ENCODE measurements at places on chromosomes 16 and 17.

DNA sequence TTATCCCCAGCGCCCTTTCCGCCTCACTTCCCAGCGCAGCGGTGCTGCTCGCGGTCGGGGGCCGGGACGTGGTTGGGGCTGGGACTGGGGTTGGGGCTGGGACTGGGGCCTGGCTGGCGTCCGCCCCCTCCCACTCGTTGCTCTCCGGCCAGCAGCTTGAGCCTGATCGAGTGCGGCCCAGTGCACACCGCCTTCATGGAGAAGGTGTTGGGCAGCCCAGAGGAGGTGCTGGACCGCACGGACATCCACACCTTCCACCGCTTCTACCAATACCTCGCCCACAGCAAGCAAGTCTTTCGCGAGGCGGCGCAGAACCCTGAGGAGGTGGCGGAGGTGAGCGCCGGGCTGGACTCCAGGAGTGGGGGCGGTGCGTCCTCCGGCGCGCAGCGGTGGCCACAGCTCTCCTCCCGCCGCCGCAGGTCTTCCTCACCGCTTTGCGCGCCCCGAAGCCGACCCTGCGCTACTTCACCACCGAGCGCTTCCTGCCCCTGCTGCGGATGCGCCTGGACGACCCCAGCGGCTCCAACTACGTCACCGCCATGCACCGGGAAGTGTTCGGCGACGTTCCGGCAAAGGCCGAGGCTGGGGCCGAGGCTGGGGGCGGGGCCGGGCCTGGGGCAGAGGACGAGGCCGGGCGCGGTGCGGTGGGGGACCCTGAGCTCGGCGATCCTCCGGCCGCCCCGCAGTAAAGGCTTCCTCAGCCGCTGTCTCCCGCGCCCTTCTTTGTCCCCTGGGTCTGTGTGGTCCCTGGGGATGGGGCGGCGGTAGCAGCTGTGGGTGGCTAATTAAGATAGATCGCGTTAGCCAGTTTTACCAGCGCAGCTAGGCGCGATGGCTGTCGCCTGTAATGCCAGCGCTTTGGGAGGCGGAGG lies 1.8 kb downstream of the HSD17B1 start:
- peak; percentile 71 for DNase-seq

DNA sequence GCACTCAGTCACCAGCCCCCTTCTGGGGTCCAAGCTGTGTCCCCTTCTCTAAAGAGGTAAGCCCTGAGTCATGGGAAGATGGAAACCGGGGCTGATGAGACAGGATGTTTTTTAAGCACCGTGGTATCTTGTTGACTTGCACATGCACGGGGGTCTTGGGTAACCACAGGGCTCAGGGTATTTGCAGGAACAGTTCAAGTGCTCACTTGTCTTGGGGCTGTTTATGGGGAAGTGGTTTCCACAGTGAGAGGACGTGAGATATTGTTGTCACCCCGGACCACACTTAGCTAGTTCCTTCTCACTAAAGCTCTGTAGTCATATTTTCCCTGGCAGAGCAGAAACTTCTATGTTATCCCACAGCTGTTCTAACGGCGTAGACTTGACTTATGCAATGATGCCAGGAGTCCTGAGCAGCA lies 7.7 kb downstream of the CCL3L1 start:
- peak; percentile 31 for DNase-seq

DNA sequence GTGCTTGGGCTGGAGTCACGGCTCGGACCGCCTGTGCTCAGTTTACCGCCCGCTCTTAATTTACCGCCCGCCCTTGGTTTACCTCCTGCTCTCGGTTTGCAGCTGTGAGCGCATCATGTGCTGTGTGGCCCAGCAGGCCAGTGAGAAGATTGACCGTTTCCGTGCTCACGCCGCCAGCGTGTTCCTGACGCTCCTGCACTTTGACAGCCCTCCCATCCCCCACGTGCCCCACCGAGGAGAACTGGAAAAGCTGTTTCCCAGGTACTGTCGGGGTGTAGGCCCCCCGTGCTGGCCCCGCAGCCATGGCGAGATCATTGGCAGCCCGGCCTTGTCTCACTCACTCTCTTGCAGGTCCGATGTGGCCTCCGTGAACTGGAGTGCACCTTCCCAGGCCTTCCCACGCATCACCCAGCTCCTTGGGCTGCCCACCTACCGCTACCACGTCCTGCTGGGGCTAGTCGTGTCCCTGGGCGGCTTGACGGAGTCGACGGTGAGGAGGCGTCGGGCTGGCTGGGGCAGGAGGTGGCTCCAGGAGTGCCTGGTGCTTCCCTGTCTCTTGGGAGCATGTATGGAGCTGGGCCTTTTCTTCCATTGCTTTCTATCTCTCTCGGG lies 89.3 kb upstream of the ZNF750 start:
- DNase-seq = no peak

GRCh38 chr16:6684076-6684673 lies 648.5 kb upstream of the RBFOX1 start:
- DNase-seq = no peak

- no peak for DNase-seq
Observed at GRCh38 chr17:8292639-8293395, 2.4 kb downstream of the SLC25A35 start.

DNA sequence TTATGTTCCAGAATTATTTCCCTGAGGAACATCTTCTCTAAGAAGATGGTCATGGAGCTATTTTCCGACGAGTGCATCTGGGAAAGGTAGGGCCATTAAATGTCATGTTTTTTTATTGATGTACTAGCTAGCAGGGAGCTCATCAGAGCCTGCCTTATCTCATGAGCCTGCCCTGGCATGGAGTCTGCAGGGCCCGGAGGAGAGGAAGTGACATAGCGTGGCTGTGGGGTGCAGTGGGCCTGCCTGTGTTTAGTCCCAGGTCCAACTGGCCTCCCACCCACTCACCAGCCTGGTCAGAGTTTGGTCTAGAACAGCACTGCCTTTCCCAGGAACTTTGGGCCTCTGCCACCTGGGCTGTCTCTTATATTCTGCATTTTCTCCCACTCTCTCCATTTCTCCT lies 389.8 kb downstream of the SNX29 start:
- no peak for DNase-seq

GRCh38 chr16:27698266-27698665 lies 148.3 kb downstream of the KATNIP start:
- DNase-seq = no peak

- DNase-seq = no peak
Observed at GRCh38 chr17:66776999-66777688, 57.8 kb upstream of the CACNG5 start.

DNA sequence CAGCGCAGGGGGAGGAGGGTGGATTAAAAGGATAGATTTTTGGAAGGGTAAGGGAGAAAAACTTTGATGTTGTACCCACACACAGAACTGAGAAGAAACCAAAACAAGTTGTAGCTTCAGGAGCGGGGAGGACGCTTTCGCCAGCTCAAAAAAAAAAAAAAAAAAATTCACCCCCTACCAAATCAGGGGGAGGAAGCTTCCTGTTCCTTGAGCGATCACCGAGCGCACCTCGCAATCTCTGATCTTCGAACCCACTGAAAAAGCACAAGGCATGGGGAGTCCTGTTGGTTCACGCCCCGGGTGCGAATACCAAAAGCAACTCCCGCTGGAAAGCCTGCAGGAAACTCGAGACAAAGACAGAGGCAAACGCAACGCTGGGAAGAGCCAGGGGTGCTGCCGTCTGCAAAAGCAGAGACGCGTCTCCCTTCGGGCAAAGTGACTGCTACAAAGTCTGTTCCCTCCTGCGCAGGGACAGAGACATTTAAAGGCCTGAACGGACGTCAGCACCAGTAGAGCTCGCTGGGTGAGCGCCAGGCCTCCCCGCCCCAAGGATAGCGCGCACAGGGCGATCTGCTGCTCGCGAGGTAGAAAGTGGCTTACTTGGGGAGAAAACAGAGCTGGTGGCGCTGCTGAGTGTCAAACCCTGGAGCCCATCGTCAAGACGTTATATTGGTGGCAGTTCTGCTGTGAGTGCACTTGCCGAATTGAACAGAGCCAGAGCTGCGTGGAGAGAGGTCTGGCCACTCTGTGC lies 190.4 kb downstream of the USP22 start:
- no peak for DNase-seq

DNA sequence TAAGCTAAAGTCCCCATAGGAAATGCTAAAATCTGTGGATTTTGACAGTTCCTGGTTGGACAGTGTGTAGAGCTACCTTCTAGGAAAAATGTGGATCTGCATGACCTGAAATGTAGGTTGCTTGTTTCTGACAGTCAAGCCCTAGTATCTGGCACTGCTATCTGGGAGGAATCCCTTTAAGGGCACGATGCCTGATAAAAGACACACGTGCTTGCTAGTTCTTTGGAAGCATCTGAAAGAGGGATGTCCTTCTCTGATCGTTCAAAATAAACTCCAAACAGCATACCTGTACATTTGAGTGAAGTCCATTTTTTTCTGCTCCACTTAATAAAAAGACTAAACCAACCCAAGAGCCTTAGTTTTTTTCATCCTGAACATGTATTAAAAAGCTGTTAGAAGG lies 101.3 kb downstream of the CDK5R1 start:
- DNase-seq = no peak

DNA sequence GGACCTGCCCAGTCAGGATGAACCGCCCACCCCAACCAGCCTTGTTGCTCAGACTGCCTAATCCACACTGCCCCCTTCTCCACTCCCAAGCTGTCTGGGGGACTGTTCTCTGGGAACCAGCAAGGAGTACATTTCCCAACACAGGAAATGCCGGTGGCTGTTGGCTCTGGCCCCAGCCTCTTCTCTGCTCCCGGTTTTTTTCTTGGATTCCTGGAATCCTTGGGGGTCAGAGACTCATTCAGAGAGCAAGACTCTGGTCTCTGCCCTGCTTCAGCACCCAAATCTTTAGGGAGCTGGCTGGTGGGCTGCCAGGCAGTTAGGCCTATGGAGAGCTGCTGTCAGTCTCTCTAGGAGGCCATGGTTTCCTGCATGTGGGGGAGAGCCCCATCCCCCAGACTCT lies 10.8 kb upstream of the MTMR4 start:
- no peak for DNase-seq

Data from activated naive CD4-positive, alpha-beta T cell treated with Interleukin-2 at 50 U/mL for 16 hours (primary cell).